ENCODE measurements at places on chromosomes 12 and 14.

DNA sequence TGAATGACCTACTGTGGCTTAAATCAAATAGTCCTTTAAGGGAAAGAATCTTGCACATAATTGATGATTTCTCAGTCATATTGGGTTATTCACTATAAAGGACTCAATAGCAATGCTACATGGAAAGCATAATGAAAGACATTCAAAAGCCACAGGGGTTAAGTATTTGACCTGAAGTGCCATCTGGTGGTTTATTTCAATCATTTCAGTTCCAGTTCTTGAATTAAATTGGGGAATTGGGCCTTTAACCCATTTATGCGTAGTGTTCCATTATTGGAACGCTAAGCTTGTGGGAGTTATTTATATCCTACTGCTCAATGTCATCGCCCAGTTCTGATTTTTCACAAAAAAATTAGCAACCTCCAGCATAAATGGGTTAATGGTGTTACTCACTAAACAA, 41.3 kb upstream of the C12orf71 start:
- DNase-seq: no peak

DNA sequence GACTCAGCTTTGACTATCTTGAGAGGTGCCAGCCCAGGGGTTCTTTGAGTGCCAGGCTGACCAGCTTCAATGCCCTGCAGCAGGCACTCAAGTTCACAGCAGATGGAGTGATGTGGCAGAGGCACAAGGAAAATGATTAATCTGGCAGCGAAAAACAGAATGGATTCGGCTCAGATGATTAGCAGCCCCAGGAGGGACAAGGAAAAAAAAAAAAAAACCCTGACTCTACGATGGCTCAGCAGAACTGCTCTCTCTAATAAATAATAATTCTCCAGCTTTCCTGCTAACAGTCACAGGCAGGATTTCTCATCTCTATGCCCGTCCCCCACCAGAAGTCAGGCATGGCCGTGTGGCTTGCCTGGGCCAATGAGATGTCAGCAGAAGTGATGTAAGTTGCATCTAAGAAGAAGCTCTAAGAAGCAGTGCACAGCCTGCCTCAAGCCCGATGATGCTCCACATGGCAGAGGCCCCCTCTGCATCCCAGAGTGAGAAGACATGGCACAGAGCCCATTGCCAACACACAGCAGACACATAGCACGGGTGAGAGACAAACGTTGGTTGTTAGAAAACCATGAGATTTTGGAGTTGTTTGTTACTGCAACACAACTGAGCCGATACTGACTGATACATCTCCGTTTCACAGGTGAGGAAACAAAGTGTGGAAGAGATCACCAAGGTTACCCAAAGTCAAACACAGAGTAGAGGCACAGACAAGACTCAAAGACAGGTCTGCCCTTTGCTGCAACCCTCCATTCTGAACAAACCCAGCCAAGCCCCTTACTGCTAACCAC, 111.0 kb downstream of the SCARB1 start:
- no peak for DNase-seq

GRCh38 chr12:124913474-124914391, 717 bp downstream of the UBC start:
- peak; percentile 92 for DNase-seq

DNA sequence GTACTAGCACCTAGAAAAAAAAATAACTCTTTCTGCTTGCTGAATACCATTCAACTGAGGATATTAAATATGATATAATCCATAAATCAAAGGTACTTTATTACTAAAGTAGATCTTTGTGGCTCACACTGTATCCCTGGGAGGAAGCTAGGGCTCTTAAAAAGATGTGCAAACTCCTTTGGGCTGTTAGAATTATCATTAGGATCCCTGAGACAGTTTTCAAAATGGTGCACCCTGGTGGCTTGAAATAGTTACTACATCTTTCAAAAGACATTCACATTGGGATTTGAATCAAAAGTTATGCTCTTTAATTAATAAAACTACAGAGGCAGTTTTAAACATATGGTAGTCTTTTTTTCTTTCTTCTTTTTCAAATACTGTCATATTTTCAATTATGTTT, 228.5 kb upstream of the G2E3 start:
- no peak for DNase-seq

GRCh38 chr14:73717266-73717665, 3.1 kb upstream of the PNMA1 start:
- DNase-seq: no peak

DNA sequence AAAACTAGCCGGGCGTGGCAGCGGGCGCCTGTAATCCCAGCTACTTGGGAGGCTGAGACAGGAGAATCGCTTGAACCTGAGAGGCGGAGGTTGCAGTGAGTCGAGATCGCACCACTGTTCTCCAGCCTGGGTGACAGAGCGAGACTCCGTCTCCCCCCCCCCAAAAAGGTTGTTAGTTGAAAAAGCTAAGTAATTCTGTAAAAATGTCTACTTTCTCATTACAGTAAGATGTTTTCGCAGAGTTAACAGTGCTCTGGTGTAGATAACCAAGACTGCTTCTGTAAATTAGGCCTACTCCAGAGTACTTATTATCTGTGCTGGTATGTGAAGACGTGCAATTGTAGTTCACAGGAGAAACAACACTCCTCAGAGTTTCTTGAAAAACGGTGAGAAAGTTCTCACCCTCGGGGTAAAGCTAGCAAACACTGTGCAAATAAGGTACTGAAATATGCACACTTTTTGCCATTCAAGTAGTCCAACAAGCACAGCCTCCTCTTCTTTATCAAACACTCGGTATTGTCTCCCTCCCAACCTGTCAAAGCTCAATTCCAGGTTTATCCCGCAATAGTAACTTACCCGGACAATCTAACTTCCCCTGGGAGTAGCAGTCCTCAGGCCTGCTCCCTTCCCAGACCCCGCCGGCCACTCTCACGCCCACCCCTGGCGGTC, 974 bp downstream of the BTBD7 start:
- DNase-seq: no peak

- no peak for DNase-seq
These were observed 4.9 kb downstream of the AMN start for GRCh38 chr14:102927346-102927877.

DNA sequence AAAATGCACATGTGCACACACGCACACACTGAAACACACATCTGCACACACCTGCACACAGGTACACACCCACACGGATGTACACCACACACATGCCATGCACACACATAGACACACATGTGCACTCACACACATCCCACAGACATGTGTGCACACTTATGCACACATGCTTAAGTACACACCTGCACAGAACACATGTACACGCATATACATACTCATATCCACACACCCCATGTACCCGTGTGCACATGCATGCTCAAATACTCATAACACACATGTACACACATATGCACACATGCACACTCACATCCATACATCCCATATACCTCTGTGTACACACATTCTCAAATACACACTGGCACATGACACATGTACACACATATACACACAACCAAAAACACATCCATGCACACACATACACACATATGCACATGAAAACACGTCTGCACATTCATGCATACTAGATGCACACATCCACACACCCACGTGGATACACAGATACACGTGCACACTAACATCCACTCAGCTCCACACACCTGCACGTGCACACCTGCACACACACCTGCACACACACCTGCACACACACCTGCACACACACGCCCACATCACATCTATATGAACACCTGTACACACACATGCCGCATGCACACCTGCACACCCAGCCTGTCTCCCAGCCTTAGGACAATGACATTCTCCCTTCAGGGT, 336.7 kb downstream of the ADGRD1 start:
- no peak for DNase-seq

GRCh38 chr12:63090716-63091115, 60.3 kb downstream of the AVPR1A start:
- DNase-seq: no peak

DNA sequence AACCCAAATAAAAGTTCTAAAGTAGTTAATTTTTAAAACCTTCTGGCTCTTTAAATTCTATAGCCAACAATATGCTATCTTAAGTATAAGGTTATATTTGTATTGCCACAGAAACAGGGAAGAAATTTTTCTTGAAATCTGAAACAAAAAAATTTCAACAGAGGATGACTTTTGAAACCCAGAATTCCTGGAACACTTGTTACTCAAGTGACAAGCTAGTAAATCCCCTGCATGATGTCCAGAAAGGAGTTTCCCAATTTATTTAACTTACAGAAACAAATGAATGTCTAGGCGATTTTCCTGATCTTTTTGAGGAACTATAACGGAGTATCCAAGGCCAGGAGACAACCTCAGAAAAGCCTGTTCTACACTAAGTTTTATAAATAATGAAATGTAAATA, 69.6 kb downstream of the SLC41A2 start:
- no peak for DNase-seq

Data from activated CD4-positive, CD25-positive, alpha-beta regulatory T cell treated with anti-CD3 and anti-CD28 coated beads, Interleukin-2, amount 50 U/mL, for 72 hours (primary cell).